ENCODE measurements at places on chromosomes 2 and 18. TPM values are rescaled to one million over a fixed set of nuclear protein-coding genes. Genes with fewer than 3 reads are reported as not detected.

- DNase-seq = no peak
Measured at GRCh38 chr2:207046724-207047123, 107.4 kb downstream of the CPO start.

GRCh38 chr2:111694700-111695101, 189.3 kb downstream of the ANAPC1 start:
- no peak for DNase-seq

GRCh38 chr2:85737481-85737880, 16.3 kb upstream of the ATOH8 start:
- DNase-seq = no peak

GRCh38 chr2:33984131-33984530, 385.0 kb upstream of the FAM98A start:
- no peak for DNase-seq

- DNase-seq = no peak
Measured at GRCh38 chr2:121052521-121052920, 232.5 kb downstream of the TFCP2L1 start.

HRH4 gene
- total RNA-seq = not detected

ESPNL gene
- total RNA-seq = under 0.01 TPM

TEKT4 gene
- under 0.01 TPM for total RNA-seq

CASP10 gene
- 2.4 TPM for total RNA-seq
